ENCODE measurements at places on chromosomes 16 and 17.

GRCh38 chr16:28597692-28598261, 927 bp upstream of the SULT1A2 start:
- DNase-seq: no peak

DNA sequence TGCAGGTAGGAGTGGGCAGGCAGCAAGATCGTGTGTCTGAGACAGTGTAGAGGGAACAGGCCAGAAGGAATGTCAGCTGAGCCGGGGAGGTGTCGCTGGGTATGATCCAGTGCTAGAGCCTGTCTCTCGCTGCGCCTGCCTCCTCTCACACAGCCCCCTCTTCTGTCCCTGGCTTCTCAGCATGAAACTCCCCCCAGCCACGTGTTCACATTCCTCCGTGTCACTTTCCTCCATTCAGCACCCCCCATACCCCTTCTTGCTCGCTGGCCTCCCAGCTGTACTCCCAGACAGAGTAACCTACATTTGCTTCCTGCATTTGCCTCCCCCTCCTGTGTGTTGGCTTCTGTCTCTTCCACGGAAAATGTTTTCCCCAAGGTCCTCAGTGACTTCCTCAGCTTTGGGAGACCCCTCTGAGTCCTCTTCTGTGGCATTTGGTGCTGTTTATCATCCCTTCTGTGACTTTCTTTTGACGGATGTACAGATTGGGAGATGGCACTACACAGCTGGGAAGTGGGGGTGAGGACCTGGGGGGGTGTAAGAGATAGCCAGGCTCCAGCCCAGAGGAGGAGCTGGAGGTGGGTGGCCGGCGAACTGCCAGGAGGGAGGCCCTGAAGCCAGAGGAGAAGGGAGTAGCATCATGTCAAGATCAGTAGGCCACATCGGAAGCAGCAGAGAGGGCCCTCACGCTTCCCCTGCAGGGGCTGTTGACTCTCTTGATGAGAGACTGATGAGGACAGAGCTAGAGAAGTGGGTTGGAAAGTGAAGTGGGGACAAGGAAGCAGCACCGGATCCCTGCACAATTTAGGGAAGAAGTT, 19.2 kb downstream of the SGF29 start:
- no peak for DNase-seq

- no peak for DNase-seq
Observed at GRCh38 chr16:7744546-7745264, 412.1 kb downstream of the RBFOX1 start.

DNA sequence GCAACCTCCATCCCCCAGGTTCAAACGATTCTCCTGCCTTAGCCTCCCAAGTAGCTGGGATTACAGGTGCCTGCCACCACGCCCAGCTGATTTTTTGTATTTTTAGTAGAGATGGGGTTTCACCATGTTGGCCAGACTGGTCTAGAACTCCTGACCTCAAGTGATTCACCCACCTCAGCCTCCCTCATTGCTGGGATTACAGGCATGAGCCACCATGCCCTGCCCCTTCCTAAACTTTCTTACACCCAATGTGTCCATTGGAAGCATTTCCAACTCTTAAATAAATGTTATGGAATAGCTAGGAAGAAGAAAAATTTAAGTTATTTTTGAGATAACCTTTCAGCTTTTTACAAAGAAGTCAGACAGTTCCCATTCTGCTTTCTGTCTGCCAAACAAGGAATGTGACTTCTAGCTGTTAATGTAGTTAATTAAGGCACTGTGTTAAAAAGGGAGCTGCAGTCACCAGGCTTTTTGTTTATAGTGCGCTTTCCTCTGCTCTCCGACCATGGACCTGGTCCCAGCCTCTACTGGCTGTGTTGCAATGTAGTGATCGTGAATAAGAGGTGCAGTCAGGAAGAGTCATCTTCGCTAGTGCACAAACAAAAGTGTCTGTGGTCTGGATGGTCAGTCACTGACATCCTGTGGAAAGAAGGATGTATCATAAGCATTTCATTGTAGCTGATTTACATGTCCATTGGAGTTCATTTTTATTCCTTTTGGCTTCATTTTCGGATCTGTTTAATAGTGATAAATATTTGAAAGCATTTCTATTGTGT, 39.7 kb downstream of the USP10 start:
- no peak for DNase-seq

DNA sequence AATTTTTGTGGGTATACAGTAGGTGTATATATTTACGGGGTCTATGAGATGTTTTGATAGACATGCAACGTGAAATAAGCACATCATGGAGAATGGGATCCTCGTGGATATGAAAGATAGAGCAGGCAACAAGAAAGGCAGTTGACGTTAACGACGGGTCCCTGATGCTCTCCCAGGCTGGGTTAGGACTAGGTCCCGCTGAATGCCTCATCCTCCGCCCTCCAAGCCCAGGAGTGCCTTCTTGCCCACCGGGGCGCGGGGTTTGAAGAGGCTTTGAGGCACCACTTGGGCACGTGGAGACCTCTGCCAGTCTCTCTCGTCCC, 9.5 kb upstream of the ZFP90 start:
- DNase-seq: no peak

- DNase-seq: no peak
Observed at GRCh38 chr17:75604034-75604695, 16.6 kb downstream of the MYO15B start.

DNA sequence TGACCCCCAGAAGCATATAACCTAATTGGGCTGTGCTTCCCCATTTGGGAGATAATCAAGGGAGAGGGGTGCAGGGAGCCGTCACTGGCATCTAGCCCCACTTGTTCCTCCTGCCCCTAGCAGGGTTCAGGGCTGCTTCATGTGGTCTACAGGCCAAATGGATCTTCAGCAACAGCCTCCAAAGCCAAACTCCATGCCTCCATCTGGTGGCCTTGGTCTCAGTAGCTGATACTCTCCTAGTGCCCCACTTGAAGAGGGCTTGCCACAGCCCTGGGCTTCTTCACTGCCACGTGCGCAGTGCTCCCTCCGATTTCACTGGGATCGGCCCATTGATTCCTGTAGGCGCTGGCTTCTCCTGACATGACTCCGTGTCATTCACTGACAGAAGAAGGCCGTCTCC, 24.6 kb downstream of the LYRM9 start:
- no peak for DNase-seq

GRCh38 chr16:14502932-14503741, 126.9 kb downstream of the PARN start:
- no peak for DNase-seq
